ENCODE measurements at places on chromosomes 4 and X.

- DNase-seq: no peak
Measured at GRCh38 chr4:62457356-62457755, 1257.2 kb downstream of the ADGRL3 start.

- DNase-seq: no peak
Measured at GRCh38 chr4:138255917-138256597, 13.9 kb upstream of the SLC7A11 start.

GRCh38 chr4:112290341-112290740 is 4.6 kb upstream of the TIFA start:
- no peak for DNase-seq

DNA sequence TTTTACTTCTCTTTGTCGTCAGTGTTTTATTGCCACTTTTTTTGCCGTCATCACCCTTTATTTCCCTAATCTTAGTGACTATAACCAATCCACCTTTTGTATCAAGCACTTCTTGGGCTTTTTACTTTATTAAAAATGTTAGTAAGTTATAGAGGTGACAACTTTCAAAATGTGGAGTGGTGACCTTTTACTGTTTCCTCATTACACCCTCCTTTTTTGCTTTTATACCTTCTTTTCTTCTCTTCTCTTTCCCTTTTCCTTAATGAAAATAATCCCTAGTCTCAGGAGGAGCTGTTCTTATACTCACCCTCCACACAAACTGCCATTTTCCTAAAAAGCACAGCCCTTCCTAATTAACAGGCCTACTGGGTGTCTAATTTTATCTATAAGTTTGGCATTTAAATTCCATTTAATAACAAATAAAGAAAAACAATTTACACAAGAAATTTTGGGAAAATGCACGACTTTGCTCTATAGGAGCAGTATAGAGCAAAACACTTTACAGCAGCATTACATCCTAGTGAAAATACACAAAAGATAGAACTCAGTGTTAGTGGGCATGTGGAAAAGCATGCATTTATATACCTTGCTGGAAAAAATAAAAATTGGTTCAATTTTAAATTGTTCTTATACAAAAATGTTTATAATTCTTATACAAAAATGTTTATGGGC is 27.3 kb downstream of the BBS12 start:
- peak; percentile 61 for DNase-seq

DNA sequence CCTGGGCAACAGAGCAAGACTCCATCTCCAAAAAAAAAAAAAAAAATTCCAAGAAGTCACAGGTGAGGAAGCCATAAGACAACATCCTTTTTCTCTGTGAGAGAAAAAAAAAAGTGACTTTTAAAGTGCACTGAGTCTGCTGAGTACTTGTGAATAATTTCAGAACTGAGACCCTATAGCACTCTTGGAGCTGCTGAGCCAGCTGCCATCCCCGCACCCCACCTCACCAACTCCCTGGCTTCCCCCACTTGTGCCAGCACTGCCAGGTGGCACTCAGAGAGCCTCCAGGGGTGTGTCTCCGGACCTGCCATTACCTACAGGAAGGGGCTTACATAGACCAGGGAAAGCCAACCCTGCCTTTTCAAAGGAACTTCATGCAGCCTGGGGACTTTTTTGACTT is 39.2 kb upstream of the HS3ST1 start:
- no peak for DNase-seq

DNA sequence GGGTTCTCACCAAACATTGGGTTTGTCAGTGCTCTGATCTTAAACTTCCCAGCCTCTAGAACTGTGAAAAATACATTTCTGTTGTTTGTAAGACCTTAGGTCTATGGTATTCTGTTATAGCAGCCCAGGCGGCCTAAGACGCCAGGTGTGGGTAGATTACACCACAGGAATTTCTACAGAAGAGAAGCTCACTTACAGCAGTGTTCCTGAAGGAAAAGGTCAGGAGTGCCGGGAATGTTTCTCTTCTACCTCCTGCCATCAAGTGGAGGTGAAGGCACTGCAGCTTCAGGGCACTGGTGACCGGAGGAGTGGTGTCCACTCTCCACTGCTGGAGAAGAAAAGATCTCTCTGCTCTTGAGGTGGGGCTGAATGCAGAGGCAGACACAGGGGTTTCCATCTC is 45.7 kb downstream of the FHDC1 start:
- no peak for DNase-seq

DNA sequence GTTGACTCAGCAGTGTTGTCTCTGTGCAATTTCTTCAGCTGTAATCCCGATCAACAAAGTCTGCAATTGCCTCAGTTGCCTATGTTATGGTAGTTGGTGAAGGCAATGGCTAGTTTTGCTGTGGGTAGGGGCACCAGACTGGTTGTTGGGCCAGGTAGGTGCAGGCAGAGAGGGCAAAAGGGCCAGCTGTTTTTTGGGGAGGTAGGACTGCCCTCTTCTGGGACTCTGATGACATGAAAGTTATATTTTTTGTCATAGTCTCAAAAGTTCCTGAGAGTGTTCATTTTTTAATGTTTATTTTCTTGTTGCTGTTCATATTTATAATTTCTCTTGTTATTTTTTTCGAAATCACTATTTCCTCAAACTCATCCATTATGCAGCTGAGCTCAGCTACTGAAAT is 25.1 kb downstream of the DCAF12L2 start:
- DNase-seq: no peak

DNA sequence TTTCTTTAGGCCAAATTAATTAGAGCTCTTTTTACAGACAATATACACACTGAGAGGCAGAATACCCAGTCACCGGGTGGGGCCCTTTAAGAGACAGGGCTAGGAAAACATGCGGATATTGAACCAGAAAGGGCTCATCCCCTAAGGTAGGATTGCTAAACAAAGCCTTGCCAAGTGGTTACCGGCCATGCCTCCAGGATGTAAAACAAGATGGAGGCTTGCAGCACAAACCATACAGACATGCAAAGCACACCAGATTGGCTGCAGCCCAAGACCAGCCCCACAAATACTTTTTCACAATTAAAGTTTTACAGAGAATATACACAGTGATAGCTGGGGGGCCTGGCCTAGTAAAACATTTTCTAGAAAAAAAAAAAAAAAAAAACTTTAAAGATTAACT is 210.0 kb downstream of the KLHL4 start:
- no peak for DNase-seq

DNA sequence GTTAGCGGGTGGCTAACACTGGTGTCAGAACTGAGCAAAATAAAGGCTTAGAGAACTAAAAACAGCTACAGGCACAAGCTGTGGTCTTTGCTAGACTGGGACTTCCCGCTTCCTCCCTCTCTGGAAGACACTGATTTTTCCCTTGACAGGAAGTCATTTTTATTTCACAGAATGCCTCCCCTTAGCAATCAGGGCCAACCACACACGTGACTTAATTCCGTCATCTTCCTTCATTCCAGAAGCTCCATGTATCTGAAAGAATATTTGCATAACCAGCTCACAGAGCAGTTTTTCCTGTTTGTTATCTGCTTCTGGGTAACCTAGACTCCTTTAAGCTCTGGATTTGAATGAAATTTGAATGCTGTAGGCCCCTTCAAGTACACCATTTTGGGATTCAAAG is 327.5 kb upstream of the FRG1 start:
- DNase-seq: no peak

- DNase-seq: peak; percentile 87
Measured at GRCh38 chrX:110394651-110395050, 36.0 kb downstream of the RTL9 start.

GRCh38 chr4:72186714-72187113 is 154.9 kb downstream of the NPFFR2 start:
- no peak for DNase-seq

DNA sequence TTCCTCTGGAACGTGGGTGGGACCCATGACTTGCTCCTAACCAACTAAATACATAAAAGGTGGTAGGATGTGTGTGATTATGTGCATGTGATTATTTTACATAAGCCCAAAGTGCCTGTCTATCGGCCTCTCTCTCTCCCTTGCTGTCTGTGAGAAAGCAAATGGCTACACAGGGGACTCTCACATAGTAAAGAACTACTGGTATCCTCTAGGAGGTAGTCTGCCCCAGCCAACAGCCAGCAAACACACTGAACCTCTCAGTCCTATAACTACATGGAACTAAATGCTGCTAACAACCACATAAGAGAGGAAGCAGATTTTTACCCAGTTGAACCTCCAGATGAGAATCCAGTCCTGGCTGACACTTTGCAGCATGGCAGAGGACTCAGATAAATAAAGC is 1249.4 kb downstream of the ADGRL3 start:
- no peak for DNase-seq

DNA sequence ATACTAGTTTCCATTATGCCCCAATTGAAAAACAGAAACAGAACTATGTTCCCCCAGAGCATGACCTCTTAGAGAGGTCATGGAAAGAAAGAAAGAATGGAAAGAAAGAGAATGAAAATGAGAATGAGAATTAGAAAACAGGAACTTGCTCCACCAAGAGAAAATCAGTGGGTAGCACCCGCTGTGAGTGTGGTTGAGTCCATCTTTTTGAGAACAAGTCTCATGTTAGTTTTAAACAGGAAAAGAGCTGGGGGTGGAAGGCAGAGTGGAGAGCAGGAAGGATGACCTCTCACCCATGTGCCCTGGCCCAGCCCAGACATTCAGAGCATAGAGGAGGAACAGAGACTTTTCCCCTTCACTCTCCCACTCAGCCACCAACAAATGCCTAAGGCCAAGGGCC is 4.9 kb downstream of the GSX2 start:
- DNase-seq: no peak

- no peak for DNase-seq
Measured at GRCh38 chr4:43550981-43551627, 658.6 kb downstream of the GRXCR1 start.

- no peak for DNase-seq
Measured at GRCh38 chr4:185803022-185803421, 9.0 kb downstream of the SORBS2 start.

GRCh38 chrX:27706526-27706925 is 101.3 kb upstream of the MAGEB10 start:
- DNase-seq: no peak

GRCh38 chr4:24244663-24245490 is 339.5 kb downstream of the DHX15 start:
- DNase-seq: peak; percentile 61

DNA sequence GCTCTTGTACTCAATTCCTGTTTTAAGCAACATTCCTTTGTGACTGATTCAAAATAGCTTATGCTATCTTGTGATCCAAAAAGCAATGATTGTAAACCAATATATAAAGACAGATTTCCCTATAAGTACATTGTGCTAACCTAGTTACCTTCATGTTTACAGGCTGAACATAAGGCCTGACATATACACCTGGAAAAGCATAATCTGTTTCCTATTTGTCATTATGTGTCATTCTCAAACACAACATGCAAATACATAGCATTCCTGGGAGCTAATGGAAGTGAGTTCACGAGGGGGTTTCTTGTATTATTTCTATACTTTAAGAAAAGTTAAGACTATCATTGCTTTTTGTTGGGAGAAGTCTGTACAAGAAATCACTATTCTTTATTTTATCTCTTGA is 638.1 kb upstream of the AGA start:
- no peak for DNase-seq

DNA sequence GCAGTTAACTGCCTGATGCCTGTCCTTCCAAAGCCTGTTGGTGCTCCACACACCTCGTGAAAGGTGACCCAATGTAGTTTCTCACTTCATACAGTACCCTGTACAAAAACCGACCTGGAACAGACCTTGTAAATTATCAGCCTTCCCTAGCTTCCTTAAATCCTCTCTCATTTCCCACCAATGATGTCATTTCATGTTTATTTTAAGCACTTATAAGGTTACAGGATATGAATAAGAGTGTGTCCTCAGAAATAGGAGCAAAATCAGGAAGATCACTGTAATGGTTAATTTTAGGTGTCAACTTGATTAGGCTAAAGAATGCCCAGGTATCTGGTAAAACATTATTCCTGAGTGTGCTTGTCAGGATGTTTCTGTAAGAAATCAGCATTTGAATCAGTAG is 44.7 kb downstream of the TMEM150C start:
- DNase-seq: no peak

DNA sequence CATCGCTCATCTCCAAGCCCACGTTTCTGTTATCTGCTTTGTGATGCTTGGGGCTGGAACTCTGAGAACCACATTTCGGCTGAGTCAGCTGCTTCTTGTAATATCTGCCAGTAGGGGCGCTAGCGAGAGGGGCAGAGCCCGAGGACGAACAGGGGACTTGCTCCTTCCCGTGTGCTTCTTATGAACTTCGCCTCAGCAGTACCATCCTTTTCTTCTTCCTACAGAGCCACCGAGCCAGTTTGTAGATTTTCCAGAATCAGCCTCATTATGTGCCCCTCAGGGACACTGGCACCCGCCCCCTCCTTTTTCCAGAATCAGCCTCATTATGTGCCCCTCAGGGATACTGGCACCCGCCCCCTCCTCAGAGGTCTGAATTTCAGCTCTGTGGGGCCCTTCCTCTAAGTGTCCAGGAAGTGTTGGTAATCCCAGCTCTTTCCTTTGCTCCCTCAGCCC is 441.7 kb upstream of the RASGEF1B start:
- peak; percentile 2 for DNase-seq

- DNase-seq: no peak
Measured at GRCh38 chrX:87661761-87662160, 144.2 kb downstream of the KLHL4 start.

- DNase-seq: peak; percentile 41
Measured at GRCh38 chrX:70664726-70665125, 220.1 kb downstream of the DLG3 start.
